Urinary bladder (tissue), 4 donors: ENCODE measurements at places on chromosomes 6 and 20. TPM values are rescaled to one million over a fixed set of nuclear protein-coding genes. Genes with fewer than 3 reads are reported as not detected.

- no peak for DNase-seq
Measured at GRCh38 chr6:134413241-134413643, 95.3 kb upstream of the SGK1 start.

- no peak for DNase-seq
Measured at GRCh38 chr6:34362909-34363680, 29.4 kb downstream of the NUDT3 start.

DNA sequence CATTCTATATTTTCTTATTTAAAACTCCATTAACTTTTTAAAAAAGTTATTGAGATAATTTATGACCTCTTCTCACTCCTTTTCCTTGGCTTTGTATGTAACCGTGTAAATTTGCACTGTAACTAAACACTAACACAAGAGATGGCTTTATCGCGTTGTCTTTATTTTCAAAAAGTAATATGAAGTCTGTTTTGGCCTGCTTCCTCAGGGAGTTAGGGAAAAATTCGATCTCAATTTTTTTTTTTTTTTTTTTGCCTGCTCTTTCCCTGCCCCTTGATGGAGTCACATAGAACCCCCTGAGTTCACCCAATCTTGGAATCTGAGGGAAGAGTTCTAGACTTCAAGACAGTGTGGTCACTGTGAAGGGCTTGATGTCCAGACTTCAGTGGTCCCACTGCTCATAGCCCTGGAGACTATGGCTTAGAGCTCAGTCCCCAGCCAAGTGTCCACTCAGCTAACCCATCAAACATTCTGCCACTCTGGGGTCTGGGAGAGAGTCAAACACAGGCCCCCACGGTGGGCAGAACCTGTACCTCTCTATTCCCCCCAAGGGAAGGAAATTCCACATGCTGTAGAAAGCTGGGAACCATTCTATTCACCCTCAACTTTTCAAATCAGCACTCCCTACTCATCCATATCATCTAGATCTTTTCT is 15.7 kb upstream of the TBC1D22B start:
- DNase-seq, result no peak

- DNase-seq, result no peak
Measured at GRCh38 chr20:33702861-33703260, 16.7 kb upstream of the E2F1 start.

DNA sequence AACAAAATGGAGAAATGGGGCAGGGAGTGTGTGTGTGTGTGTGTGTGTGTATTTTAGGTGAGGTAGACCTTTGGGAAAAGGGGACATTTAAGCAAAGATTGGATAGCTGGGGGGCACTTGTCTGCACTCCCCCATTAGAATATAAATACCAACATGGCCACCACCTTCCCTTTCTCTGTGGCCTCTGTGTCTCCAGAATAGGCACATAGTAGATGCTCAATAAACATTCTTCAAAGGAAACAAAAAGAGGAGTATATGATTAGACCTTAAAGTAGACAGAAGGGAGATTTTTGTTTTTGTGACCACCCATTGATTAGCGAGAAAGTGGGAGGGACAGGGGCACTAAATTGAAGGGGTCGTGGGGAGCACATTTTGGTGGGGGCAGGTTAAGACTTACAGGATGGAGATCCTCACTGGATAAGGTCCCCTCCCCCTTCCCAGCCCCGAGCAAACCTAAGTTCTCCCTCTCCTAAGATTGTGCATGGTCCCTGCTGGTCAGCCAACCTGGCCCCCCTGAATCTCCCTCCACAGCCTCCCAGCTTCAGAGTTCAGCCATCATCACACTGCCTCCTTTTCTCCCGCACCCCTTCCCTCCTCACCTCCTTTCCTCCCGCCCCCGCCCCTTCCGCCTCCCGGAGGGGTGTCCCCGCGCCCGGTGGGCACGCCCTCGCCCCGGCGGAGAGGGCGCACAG is 514 bp upstream of the TSHZ2 start:
- DNase-seq, result no peak

GRCh38 chr20:59217173-59217572 is 53.6 kb downstream of the ZNF831 start:
- no peak for DNase-seq

DNA sequence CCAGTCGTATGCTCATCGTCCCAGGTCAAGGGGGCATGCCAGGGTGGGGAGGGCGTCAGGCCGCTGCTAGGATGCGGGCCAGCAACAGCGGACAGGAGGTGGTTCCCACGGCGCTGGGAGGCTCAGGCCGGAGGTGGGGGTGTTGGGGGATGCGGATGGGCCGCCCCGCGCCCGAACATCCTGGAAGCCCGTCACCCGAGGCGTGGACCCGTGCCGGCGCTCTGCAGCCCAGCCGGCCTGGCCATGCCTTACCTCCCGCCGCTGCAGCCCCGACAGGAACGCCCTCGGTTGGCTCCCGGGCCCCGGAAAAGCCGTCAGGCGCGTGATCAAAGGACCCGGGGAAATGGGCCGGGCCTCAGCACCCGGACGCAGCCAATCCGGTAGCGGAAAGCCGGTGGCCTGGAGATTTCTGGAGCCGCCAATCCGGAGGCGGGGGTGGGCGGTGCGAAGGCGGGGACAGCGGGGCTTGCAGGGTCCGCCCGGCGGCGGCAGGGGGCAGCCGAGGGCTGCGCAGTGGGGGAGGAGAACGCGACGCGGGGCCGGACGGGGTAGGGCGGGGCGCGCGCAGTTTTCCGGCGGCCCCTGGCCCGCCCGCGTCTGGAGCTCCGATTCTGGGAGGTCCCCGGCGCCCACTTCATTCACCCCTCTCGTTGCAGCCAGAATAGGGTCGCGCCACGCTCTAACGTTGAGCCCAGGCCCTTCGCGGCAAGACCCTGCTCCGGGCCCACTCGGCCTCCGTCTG is at the start of gene SMIM29:
Gene SMIM29 (minus strand): TSS at position 280 of the 742 bp plus-strand sequence. CDS start 1,215 bp downstream, outside the sequence.
- peak; percentile 83 for DNase-seq

DNA sequence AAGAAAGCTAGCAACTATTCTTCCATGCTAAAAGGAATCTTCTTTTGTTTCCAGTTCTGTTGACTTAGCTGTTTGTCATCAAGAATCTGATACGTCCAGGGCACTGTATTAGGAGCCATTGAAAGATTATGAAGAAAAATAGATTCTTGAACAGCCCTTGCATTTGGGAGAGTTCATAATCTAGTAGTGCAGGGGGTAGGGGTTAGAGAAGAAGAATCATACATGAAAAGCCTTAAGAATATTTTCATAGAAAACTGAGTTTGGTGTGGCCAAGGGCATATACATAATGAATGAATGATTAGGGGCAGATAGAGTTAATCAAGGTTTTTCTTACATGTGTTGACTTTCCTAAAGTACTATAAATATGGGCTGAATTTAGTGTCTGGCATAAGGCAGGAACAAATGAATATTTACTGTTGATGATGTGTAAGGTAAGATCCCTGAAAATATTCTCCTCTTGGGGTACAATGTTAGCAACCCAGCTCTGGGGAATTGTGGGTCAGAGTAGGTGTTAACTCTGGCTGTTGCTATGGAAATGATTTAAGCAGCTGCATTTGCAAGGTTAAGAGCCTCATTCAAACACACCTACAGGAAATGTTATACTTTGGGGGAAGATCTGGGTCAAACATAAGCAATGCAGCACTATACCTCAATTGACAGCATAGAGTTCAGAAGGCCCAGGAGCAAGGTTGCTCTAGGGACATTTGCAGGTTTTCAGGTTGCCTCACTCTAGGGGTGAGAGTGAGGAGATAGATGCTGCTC is 667.3 kb upstream of the CITED2 start:
- no peak for DNase-seq

DNA sequence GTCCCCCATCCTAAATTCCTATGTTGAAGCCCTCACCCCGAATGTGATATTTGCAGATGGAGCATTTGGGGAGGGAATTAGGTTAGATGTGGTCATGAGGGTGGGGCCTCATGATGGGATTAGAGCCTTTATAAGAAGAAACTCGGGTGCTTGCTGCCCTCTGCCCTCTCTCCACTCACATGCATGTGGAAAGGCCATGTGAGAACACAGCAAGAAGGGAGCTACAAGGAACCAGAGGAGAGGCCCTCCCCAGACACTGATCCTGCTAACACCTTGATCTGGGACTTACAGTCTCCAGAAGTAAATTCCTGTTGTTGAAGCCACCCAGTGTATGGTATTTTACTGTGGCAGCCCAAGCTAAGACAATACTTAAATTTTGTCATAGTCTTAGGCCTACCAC is 69.6 kb upstream of the TULP1 start:
- no peak for DNase-seq

DNA sequence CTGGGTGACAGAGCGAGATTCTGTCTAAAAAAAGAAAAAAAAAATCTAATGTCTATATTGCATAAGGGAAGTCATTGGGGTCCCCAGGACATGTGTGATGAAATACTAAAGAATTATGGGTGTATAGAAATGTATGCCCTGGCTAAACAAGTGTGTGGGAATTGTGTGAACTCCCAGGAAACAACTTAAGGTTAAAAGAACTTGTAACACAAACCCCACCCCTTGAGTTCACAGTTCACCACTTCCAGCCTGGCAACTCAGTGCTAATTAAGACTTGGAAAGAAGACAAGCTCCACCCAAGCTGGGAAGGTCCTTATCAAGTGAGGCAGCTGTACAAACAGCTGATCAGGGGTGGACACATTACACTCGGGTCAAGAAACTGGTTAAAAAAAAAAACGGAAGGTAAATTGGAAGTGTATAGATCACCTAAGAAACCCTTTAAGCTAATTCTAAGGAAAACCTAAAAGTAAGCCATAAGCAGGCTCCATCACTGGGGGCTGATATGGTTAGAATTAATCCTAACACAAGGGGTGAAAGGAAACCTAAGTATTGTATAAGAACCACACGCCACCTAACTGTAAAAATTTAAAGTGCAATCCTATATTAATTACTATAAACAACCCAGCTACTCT is 25.2 kb downstream of the HLA-A start:
- DNase-seq, result no peak

DNA sequence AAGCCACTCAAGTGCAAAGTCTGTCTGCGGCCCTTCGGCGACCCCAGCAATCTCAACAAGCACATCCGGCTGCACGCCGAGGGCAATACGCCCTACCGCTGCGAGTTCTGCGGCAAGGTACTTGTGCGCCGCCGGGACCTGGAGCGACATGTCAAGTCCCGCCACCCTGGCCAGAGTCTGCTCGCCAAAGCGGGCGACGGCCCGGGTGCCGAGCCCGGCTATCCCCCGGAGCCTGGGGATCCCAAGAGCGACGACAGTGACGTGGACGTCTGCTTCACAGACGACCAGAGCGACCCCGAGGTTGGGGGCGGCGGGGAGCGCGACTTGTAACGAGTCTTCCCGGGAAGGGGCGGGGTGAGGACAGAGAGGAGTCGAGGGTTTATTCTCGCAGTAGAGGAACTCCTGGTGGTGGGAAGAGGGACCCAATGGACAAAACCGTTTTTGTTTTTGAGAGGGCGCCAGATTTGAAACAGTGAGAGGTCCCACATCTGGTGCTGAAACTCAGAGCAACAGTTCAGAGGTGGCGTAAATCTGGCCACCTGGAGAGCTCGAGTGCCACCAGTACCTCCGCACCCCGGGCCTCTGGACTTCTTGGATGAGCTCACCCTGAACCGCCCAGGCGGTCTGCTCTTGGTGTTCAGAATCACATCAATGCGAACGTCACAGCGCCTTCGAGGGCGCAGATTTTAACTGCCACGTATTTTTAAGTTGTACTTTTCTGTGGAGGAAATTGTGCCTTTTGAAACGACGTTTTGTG is 8.0 kb downstream of the PRDM13 start:
- DNase-seq, result no peak

- DNase-seq, result no peak
Measured at GRCh38 chr6:101689156-101689555, 295.6 kb downstream of the GRIK2 start.

- peak; percentile 64 for DNase-seq
Measured at GRCh38 chr6:121510568-121511177, 75.2 kb downstream of the GJA1 start.

DNA sequence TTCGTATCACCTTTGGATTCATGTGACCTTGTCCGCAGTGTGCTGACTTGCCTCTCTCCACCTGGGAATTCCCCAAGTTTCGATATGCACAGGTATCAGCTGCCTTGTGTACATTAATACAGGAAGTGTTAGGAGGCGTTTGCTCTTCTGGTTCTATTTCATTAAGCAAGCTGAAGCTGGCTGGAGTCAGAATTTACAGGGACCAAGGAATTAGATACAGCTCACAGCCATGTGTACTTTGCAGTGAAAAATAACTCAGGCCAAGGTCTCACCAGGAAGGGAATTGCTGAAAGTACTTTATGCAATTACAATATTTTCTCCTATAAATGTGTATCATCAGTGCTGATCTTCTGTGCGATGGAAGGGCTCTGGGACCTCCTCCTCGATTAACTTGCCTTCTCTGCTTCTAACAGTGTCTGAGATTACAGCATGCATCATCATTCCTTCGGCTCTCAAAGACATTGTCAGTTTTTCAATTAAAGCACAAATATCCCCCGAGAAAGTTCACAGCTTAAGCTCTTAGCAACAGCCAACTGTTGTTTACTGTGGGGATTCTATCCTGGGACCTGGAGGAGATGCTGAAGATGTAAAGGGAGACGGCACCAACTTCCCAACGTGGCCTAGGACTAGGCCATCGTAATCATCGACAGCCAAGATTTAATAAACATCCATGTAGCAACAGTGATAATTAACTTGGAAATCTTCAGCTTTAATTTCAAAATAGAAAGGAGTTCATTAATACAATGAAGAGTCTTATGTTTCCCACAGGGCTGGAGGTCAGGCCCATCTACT is 13.8 kb upstream of the TIAM2 start:
- DNase-seq, result no peak

DNA sequence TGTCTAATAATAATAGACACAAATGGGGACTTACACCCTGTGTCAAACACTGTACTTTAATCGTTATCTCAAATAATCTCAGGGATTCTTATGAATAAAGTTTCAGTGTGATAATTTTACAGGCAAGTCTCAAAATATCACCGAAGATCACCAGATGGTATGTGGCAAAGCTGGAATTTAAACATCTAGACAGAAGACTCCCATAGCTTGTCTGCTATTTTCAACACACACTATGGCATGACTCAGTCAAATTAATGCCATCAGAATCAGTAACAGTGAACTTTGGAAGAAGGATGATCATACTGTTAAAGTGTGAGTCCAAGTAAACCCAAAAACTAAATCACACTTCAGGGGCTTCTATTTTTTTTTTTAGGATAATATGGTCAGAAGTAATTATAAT is 867.6 kb upstream of the FLRT3 start:
- no peak for DNase-seq

DNA sequence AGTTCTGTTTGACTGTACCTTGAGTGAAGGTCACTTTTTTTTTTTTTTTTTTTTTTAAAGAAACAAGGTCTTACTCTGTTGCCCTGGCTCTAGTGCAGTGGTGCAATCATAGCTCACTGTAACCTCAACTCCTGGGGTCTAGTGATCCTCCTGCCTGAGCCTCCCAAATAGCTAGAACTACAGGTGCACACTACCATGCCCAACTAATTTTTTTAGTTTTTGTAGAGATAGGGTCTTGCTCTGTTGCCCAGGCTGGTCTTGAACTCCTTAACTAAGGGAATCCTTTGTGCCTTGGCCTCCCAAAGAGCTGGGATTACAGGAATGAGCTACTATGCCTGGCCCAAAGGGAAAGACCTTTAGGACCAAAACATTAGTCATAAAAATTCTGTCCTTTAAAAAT is 413.7 kb downstream of the CDKAL1 start:
- no peak for DNase-seq

The TGM2 gene
- 75.7 TPM for total RNA-seq

The ASCC3 gene
- 89.5 TPM for total RNA-seq

The SCUBE3 gene
- total RNA-seq, result 3.9 TPM

The SAMD10 gene
- 1.8 TPM for total RNA-seq

The RIMS1 gene
- total RNA-seq, result 21.0 TPM

The CST2 gene
- total RNA-seq, result not detected

The COMMD7 gene
- 11.9 TPM for total RNA-seq

The SCGN gene
- 0.21 TPM for total RNA-seq

The CD24 gene
- total RNA-seq, result 283 TPM

The KCNQ5 gene
- total RNA-seq, result 3.0 TPM

The TMC2 gene
- 0.16 TPM for total RNA-seq

The PTCRA gene
- not detected for total RNA-seq

The NR2E1 gene
- total RNA-seq, result not detected
